ENCODE measurements at places on chromosomes 3 and 15. TPM values are rescaled to one million over a fixed set of nuclear protein-coding genes. Genes with fewer than 3 reads are reported as not detected.

DNA sequence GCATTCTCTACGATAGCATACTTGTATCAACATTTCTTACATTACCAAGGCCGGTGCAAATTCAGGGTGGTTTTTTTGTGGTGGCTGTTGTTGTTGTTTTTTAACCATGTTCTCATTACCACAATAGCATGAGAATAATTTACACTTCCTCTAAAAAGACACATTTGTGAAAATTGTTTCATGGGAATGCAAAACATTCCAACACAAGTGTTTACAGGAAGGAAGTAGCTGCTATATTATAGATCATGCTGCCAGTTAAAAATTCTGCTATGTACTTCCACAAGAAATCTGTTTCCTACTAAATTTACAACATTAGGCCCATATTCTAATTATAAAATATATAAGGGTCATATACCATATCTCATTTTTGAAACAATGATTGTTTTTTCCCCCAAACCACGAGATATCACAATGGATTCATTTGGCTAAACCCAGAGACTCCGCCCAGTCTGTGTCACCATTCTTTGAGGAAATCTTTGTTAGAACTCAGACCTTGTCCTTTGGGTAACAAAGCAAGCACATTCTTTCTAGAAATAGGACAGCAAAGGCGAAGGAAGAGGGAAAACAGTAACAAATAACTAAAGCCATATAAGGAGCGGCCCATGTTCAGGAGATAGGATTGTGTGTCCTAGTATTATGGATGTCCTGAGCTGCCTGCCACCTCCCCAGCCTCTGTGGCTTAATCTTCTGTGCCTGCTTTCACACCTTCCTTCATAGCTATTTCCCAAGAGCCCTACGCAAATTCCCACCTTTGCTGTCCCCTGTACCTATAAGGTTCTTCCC, 60.1 kb downstream of the UACA start:
- DNase-seq: no peak

Gene ROPN1
- polyA plus RNA-seq: 0.25 TPM

DNA sequence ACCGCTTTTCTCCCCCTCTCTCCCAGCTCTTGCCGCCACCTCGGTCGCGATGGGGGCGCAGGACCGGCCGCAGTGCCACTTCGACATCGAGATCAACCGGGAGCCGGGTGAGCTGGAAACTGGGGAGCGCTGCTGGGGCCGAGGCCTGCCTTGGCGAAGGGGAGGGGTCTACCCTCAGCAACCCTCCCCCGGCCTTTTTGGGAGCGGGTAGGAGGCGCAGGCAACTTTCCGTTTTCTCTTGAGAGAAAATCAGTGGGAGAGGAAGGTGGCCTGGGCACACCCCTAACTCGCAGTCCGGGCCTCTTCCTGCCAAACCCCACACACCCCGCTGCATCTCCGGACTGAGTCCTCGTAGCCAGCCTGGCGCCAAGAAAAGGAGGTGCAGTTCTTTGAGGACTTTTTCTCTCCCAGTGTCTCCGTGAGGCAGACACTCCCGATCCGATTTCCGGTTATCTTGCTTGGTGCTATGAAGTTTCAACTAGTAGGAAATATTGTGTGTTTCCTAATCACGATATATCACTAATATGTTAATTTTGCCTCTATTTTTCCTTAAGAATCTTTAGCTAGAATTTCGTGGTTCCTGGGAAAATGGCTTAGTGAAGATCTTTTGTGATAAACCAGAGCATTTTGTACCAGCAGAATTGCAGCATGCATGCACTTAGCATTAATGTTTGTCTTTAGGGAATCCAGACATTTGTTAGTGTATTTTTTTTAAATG, 631 bp downstream of the NKTR start:
- DNase-seq: peak; percentile 53

Gene FYTTD1
- 117 TPM for polyA plus RNA-seq

Gene AP3B2
- polyA plus RNA-seq: 4.8 TPM

- DNase-seq: no peak
Observed at GRCh38 chr3:34235096-34235495, 436.7 kb downstream of the PDCD6IP start.

Gene HHATL
- 0.88 TPM for polyA plus RNA-seq

DNA sequence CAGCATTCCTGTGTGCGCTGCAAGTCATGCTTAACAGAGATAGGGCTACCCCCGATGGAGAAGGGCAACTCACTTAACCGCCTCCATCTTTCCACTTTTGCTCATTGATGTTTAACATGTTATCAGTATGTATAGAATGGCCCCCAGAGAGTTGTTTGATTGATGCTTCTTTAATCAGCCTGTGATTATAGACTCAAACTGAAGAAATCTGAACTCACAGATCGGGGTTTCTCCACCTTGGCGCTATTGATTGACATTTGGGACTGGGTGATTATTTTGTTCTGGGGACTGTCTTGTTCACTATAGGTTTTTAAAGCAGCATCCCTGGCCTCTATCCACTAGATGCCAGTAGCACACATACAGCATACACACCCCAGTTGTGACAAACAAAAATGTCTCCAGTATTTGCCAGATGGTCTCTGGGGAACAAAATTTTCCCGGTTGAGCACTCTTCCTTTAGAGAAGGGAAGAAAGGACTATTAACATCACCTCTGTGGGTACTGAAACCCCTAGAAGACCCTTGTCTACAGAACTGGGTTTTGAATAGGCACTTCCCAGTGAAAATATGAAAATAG, 54.4 kb downstream of the LARS2 start:
- DNase-seq: no peak

DNA sequence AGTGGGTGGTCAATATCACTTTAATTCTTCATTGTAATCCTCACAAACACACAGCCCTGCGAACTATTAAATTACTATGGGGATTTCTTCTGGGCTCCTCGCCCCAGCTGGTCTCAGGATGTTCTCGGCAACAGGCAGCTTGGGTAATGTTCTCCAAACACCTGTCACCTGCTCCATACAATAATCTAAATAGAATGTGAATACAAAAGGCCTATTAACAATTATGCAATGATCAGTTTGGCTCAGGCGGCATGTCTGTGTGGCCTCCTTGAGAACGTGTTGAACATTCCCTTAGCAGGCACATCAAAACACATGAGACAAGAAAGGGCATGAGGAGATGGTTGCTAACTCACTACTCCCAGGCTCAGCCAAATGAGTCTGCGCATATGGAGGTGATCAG, 158.6 kb upstream of the KBTBD8 start:
- no peak for DNase-seq

Gene RBMS3
- polyA plus RNA-seq: 15.4 TPM

- no peak for DNase-seq
Observed at GRCh38 chr15:101803676-101804075, 367 bp downstream of the OR4F6 start.

DNA sequence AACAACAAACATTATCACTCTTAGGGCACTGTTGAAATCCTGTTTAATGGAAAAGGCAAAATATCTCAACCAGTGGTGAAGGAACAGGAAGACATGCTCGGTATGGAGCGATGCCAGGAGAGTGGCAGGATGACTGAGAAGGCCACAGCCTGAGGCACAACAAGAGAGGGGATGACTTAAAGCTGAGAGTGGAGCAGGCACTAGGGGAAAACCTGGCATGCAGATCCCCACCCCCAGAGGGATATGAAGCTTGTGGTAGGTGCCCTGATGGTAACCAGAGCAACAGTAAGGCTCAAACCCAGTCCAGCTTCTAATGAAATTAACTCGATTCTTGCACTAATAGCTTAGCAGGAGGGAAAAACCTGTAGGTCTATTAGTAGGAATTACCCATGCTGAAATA, 40.4 kb downstream of the LYSMD4 start:
- DNase-seq: no peak

Gene NCEH1
- polyA plus RNA-seq: 5.3 TPM

DNA sequence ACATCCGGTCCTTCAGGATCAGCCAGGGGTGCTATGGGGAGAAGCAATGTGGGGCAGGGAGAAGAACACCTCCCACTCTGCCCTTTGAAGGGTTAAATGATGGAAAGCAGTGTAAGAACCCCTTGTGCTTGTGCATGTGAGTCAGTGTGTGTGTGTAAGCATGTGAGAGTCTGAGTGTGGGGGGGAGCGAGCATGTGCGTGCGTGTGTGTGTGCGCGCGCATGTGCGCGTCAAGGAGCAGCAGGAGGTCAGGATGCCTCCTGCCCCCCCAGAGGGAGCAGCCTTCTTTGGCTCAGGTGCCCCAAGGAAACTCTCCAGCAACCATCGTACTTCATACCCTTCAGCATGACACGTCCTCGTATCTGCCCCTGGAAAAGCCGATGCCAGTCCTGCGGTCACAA, 30.3 kb downstream of the GALNT15 start:
- no peak for DNase-seq

DNA sequence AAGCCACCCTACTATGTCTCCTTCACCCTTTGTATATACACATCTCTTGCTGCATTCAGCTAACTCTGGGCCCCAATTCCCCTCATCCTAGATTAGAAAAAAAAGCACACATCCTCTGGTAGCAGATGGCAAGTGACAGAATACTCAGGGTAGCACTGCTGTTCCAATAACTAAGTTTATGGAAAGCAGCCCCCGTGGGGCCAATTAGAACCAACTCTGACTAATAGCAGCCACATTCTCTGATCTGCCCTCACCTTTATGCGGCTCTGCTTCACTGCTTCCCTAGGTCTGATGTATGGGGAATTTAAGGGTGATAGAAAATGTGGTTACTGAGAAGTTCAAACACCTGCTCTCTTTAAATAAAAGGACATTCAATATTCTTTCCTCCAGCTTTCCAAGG, 74.9 kb upstream of the SETMAR start:
- DNase-seq: no peak

DNA sequence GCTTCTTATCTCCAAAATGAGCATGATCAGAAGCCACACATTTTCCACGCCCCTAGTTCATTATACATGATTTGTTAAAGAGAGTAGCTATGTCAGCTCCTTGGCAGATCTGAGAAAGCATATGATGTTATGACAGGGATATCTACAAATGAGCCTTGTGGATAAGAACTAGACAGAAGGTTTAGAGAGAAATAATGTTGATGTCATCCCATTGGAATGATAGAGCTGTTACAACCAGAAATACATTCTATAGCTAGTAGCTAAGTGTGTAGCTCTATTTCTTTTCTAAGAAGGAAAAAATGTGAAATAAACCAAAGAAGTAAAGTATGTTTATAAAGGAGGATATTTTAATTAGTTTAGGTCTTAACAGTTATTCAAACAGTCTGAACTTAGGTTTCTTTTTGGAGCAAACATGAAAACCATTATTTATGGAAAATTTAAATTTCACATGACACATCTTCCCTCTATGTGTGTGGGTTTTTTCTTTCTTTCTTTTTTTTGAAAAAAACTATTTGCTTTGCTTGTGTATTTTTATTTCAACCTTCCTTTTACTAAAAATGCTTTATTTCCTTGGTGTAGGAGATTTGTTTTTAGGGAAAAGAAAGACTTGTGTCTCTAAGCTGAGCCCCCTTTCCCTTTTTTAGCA, 167.7 kb downstream of the GHSR start:
- no peak for DNase-seq

- DNase-seq: no peak
Observed at GRCh38 chr3:53880396-53881345, 1.3 kb downstream of the ACTR8 start.

- DNase-seq: no peak
Observed at GRCh38 chr3:178417736-178418135, 118.5 kb upstream of the KCNMB2 start.

GRCh38 chr15:99963976-99964375, 230.7 kb upstream of the LYSMD4 start:
- no peak for DNase-seq

Gene ACKR2
- 2.7 TPM for polyA plus RNA-seq

DNA sequence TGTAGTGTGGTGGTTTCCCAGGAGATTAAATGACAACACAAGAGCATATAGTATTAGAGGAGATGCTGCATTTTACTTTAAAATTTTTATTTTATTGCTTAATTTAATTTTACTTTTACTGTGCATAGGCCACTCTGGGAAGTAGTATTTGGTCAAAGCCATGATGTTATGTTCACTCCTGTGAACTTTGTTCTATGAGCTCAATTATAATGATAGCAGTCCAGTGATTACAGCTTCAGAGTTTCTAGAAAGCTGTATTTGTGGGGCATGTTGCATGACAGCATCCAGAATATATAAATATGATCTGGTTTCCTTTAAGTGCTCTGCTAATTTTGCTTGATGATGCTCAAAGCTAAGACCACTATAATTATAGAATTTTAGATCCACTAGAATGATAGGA, 338.6 kb downstream of the NSUN3 start:
- DNase-seq: no peak

GRCh38 chr3:61454801-61455200, 106.6 kb upstream of the PTPRG start:
- no peak for DNase-seq

- DNase-seq: peak; percentile 41
Observed at GRCh38 chr15:78909791-78910228, 35.0 kb downstream of the CTSH start.

DNA sequence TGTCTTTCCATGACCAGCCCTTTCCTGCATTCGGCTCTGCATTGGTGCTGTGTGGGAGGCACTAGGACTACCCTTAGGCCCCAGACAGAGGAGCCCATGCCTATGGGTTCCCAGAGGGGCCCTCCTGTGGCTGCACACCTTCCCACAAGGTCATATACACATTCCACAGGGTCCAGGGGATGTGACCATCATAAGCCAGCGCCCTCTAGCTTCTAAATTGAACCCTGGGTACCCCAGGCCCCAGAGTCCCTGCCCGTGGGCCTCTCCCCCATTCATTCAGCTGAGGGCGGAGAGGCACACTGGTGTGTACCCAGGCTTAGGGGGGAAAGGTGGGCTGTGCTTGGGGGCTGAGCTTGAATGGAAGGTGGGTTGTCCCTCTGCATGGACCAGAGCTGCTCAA, 10.2 kb upstream of the SLC6A6 start:
- DNase-seq: no peak

Gene PPM1M
- polyA plus RNA-seq: 16.6 TPM
